Spinal cord (tissue), 10 donors: ENCODE measurements at places on chromosomes 11 and 22. TPM values are rescaled to one million over a fixed set of nuclear protein-coding genes. Genes with fewer than 3 reads are reported as not detected.

Gene TAGLN
- total RNA-seq, result 56.8 TPM

Gene CRYBB3
- total RNA-seq, result not detected

DNA sequence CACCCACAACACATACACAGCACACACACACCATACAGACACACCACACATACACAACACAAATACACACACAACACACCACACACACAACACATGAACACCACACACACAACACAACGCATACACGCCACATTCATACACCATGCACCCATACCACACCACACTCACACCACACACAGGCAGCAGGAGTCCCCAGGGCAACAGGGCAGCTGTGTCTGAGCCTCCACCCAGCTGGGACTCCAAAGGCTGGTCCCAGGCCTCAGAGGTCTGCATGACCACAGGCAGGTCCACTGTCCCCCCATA lies 3.3 kb upstream of the WNT7B start:
- peaks cover 32% of the 10 kb centered on the region for H3K4me1 ChIP-seq
- no peak for DNase-seq
- peaks cover 23% of the 10 kb centered on the region for H3K27me3 ChIP-seq
- no peaks in the 10 kb centered on the region for H3K36me3 ChIP-seq

- no peak for DNase-seq
- H3K27ac ChIP-seq, result peak overlapping the region; percentile 57
- H3K4me1 ChIP-seq, result peaks cover 61% of the 10 kb centered on the region
- no peaks in the 10 kb centered on the region for H3K27me3 ChIP-seq
- no peak overlapping the region for H3K4me3 ChIP-seq
- no peaks in the 10 kb centered on the region for H3K36me3 ChIP-seq
These were observed 48.4 kb downstream of the PDE2A start for GRCh38 chr11:72625691-72626413.
